ENCODE measurements at places on chromosomes 6 and 20.

- H3K4me1 ChIP-seq, result peaks cover 14% of the 10 kb centered on the region
- H3K27ac ChIP-seq, result no peak overlapping the region
- no peak overlapping the region for H3K4me3 ChIP-seq
- DNase-seq, result no peak
- H3K36me3 ChIP-seq, result peaks cover 1% of the 10 kb centered on the region
Measured at GRCh38 chr6:154956771-154957522, 38.2 kb upstream of the TIAM2 start.

GRCh38 chr6:168851460-168852375, 401.9 kb downstream of the THBS2 start:
- DNase-seq, result no peak
- H3K4me3 ChIP-seq, result no peak overlapping the region
- H3K27me3 ChIP-seq, result no peaks in the 10 kb centered on the region
- no peaks in the 10 kb centered on the region for H3K36me3 ChIP-seq

DNA sequence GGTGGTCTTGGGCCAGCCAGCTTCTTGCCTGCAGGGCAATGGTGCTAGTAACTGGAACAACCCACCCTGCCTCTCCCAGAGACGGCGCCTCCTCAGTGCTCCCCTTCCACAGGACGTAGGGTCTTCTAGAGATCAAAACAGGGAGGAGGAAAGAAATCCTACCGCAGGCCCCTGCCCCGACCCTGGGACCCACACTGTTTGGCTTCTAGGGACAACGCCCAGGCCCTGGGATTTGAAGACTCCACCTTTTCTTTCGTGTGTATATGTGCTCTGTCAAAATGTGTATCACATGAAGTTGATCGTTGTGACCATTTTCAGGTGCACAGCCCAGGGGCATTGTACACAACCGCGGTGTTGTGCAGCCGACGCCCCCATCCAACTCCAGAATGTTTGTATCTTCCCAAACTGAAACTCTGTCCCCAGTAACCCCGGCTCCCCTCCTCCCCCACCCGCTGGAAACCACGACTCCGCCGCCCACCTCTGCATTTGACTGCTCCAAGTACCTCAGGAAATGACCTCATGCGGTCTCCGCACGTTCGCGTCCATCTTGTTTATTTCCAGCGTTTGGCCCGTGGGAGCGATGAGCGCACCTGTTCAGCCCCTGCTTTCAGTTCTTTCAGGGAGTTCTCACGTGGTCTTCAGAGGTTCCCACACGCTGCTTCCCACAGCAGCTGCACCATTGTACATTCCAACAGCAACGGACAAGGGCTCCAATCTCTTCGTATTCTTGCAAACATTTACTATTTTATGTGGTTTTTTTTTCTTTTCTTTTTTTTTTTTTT, 3.4 kb upstream of the BHLHE23 start:
- peaks cover 2% of the 10 kb centered on the region for H3K36me3 ChIP-seq
- H3K4me1 ChIP-seq, result peaks cover 27% of the 10 kb centered on the region
- H3K27ac ChIP-seq, result peak overlapping the region; percentile 62
- H3K27me3 ChIP-seq, result peaks cover 61% of the 10 kb centered on the region
- peak; percentile 89 for DNase-seq

DNA sequence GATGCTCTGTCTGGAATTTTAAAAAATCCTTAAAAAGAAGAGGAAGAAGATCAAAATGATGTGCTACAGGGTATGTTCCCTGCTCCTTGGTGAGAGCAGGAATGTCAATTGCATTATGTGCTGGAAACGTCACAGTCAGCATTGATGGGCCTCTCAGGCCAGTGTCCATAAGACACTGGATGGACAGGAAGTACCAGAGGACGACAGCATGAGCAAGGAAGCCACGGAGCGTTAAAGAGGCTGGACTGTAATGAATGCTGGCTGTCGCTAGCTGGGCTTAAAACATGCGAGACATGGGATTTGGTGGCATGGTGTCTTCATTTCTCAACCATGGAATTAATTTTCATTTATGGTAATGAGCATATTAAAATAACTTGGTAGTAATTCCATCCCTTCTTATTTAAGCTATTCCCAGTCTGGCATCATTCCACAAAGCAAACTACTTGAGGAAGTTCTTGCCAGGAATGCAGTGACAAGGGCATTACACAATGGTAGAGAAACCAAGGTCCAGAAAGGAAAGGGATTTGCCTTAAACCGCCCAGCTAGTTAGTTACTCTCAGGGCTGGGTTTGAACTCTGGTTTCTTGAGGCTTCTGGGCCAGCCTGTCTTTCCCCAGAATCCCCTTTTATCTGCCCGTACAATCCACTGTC, 166.6 kb upstream of the SOX4 start:
- no peak overlapping the region for H3K27ac ChIP-seq
- no peak overlapping the region for H3K4me3 ChIP-seq
- H3K27me3 ChIP-seq, result peaks cover 24% of the 10 kb centered on the region
- no peaks in the 10 kb centered on the region for H3K36me3 ChIP-seq

DNA sequence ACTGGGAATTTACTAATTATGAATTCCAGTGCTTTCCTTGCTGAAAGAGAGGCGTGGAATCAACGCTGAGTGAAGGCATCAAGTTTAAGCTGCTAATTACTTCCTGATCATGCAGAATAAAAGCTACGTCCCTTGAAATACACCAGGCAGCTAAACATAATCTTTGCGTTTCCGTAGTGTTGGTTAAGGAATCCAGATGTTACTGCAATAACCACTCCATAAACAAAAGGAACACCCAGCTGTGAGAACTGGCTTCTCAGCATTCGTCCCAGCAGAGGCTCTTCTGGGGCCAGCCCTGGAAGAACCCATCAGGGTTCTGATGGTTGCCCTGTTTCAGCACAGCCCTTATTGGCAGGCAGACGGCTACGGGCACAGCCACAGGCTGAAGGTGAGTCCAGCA, 111.4 kb downstream of the CDH26 start:
- H3K4me3 ChIP-seq, result no peak overlapping the region
- no peaks in the 10 kb centered on the region for H3K4me1 ChIP-seq
- H3K36me3 ChIP-seq, result peaks cover 8% of the 10 kb centered on the region

DNA sequence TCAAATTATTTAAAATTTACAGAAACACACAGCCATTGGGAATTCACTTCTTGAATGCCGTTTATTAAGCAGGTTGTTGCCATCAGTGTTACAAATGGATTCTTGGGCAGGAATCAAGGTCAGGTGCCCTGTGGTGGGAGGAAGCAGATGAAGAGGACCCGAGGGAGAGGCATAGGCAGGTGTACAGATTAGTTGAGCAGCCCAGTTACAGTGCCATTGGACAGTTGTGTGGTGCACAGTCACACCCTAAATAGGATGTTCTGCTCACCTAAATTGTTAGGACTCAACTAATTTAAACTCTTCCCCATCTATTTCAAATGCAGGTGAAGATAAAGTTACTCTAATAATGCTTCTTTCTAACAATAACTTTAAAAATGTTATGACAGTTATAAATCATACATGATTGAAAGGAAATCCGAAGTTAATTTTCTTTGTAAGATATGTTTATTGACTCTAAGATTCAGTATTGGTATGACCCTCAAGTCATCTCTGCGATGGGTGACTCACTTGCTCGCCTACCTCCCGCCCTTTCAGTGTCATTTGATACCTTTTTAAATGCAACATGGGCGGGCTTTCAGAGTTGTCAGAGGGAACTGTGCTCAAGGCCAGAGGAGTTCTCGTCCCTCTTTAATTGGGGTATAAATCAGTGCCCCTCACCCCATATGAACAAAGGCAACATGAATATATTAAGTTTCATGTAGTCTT, 35.1 kb downstream of the DSE start:
- H3K27me3 ChIP-seq, result peaks cover 4% of the 10 kb centered on the region
- no peak overlapping the region for H3K4me3 ChIP-seq
- no peak overlapping the region for H3K27ac ChIP-seq
- DNase-seq, result no peak
- no peaks in the 10 kb centered on the region for H3K4me1 ChIP-seq
- H3K36me3 ChIP-seq, result no peaks in the 10 kb centered on the region

DNA sequence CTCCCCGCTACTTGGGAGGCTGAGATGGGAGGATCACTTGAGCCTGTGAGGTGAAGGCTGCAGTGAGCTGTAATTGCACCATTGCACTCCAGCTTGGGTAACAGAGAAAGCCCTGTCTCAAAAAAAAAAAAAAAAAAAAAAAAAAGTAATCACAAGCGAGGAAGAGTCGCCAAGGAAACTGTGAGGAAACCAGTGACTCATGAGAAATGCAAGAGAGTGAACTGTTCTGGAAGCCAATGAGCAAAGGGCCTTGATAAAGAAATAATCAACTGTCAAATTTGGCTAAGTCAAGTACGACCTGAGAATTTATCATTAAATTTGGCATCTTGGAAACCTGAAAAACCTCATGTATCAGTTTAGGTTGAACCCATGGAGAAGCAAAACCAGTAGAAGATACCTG, 16.1 kb upstream of the LAMP5 start:
- H3K4me3 ChIP-seq, result no peak overlapping the region
- no peaks in the 10 kb centered on the region for H3K36me3 ChIP-seq
- DNase-seq, result no peak
- no peaks in the 10 kb centered on the region for H3K27me3 ChIP-seq

- DNase-seq, result no peak
- H3K4me1 ChIP-seq, result peaks cover 31% of the 10 kb centered on the region
- peaks cover 49% of the 10 kb centered on the region for H3K27me3 ChIP-seq
- H3K4me3 ChIP-seq, result peak overlapping the region; percentile 49
- H3K36me3 ChIP-seq, result no peaks in the 10 kb centered on the region
Measured at GRCh38 chr6:52577778-52578463, 1.1 kb upstream of the TRAM2 start.

- DNase-seq, result no peak
- H3K4me1 ChIP-seq, result peaks cover 10% of the 10 kb centered on the region
- no peak overlapping the region for H3K4me3 ChIP-seq
- H3K27me3 ChIP-seq, result peaks cover 5% of the 10 kb centered on the region
Measured at GRCh38 chr20:51586005-51586440, 43.5 kb upstream of the NFATC2 start.

Measured in activated CD8-positive, alpha-beta T cell treated with anti-CD3 and anti-CD28 coated beads, Interleukin-2, amount 10 ng/mL, durations not matched to agents 7 days and 5 days (primary cell).